ENCODE measurements at places on chromosomes 3 and 15.

DNA sequence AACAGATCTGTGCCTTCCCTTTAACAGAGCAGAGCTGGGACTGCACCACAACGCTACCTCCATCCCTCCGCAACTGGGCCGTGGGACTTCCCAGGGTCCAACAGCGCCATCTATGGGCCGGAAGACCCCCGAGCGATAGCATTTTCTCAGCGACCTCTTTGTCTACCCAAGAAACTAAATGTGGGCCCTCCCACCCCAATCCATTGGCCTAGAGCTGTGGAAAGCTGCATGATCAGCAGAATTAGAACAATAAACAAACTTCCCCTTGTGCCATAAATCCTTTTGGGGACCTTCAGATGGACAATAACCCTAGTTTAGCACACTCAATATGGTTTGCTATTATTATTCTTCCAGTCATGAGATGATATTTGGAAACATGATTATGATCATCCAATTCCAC lies 74.8 kb upstream of the NTRK3 start:
- peak; percentile 84 for DNase-seq

DNA sequence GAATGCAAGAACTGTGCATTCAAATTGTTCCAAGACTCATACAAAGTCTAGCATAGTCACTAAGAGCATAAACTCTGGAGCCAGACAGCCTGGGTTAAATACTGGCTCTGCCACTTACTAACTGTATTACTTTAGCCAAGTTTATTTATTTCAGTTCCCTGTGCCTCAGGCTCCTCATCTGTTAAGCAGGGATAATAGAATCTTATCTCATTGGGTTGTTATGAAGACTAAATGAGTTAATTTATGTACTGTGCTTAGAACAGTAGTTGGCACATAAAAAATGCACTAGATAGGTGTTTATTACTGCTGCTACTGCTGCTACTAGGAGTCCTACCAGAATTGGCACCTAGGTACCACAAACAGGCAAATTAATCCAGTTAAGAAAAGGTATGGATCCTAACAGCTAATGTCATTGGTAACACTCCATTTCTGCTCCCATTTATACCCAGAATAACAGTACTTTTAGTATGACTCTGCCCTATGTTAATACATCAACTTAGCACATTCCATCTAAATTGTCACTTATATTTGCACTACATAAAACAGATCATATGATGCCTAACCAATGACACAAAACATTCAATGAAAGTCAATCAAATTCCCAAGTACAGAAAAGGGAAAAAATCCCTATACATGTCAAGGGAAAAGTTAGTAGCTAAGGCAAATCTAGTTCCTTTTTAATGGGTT lies 45.7 kb downstream of the GSK3B start:
- DNase-seq, result no peak

GRCh38 chr15:93246266-93247242 lies 157.5 kb upstream of the RGMA start:
- no peak for DNase-seq

DNA sequence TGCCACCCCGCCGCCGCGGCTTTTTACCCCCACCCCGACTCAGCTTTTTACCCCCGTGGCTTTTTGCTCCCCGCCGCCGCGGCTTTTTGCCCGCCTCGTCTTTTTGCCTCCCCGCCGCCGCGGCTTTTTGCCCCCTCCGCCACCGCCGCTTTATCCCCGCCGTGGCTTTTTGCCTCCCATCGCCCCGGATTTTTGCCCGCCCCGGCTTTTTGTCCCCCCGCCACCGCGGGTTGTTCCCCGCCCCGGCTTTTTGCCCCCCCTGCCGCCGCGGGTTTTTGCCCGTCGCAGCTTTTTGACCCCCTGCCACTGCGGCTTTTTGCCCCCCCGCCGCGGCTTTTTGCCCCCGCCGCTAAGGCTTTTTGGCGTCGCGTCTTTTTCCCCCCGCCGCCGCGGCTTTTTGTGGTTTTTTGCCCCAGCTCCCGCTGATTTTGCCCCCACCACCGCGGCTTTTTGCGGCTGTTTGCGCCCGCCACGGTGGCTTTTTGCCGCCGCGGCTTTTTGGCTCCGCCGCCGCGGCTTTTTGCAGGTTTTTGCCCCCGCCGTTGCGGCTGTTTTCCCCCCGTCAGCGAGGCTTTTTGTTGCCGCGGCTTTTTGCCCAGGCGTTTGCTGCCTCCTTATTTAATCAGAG lies 597.2 kb downstream of the GOLGA6L6 start:
- DNase-seq, result no peak

GRCh38 chr3:184449161-184449515 lies 69.3 kb downstream of the CHRD start:
- DNase-seq, result no peak

DNA sequence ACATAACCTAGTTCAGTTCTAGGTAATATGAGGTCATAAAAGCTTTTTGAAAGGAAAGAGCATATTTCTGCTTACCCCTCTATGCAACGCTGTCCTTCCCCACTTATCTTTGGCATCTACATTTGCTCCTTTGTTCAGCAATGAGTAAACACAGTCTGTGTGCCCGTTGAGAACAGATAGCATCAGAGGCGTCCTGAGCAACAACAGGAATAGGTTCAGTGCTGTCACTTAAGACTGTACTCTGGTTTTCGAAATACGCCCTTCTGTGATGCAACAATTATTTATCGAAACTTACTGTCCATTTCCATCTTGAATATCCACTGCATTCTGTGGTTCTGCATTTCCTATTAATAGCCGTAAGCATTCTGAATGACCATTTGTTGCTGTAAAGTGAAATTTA lies 84.4 kb downstream of the BTD start:
- no peak for DNase-seq

DNA sequence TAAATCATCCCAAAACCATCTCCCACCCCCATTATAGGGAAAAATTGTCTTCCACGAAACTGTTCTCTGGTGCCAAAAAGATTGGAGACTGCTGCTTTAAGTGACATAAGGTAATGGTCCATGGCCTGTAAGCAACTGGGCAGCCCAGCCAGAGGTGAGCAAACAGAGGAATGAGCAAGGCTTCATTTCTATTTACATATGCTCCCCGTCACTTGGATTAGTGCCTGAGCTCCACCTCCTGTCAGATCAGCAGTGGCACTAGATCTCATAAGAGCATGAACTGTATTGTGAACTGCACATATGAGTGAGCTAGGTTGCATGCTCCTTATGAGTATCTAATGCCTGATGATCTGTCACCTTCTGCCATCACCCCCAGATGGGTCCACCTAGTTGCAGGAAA lies 1159.8 kb upstream of the ALCAM start:
- no peak for DNase-seq

- DNase-seq, result peak; percentile 95
Observed at GRCh38 chr15:92820236-92821021, 79.7 kb upstream of the CHD2 start.

GRCh38 chr15:57251308-57251707 lies 125.0 kb upstream of the CGNL1 start:
- DNase-seq, result no peak

DNA sequence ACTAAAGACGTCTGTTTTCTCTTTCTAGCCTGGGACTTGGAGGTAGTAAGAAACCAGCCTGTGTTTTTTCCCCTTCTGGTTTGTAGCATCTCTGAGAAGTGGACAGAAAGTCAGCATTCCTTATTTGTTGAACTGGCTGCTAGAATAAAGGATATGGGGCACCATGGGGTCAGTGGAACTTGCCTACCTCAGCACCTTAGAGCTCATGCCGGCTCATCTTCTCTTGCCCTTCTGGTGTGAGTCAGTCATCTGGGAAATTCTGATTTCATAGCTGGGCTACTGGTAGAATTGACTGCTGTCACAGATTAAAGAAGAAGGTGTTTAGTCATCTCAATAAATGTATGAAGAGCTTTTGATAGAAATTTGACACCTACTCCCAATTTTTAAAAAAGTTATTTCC lies 202.7 kb upstream of the TOPAZ1 start:
- no peak for DNase-seq

DNA sequence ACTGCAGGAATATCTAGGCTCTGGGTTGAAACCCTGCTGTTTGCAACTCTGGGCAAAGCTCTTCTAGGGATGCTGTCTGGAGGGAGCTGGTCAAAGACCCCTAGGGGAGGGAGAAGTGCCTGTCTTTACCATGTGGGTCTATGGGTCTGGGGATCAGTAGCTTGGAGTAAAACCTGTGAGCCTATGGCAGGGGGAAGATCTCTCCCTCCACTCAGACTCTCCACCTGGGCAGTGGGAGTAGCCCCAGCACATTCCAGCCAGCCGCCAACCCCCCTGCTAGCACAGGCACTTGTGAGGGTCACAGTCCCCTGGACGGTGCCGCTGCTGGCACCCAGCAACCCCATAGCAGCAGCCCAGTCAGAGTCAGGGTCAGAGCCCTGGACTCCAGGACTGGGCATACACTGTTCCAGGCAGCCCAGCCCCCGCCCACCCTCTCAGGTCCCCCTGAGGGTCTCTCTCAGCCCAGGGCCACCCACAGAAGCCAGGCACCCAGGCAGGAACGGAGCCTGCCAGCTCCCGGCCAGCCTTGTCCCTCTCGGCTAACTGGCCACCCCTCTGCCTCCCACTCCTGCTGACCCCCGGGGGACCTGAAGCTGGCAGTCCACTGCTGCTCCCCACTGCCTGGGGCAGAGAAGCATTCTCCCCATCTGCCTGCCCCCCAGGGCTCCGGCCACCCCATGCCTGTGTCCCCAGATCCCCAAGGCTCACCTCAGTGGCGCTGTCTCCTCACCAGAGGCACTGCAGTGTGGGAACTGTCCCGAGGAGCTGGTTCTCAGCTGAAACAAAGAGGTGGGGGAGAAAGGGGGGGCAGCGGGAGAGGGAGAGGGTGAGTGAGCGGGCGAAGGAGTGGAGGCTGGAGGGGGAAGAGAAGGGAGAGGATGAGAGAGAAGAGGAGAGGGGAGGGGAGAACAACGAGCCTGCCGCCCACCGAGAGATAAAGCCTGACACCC lies 10.8 kb downstream of the GLYCTK start:
- no peak for DNase-seq

GRCh38 chr3:20683910-20684309 lies 497.9 kb upstream of the SGO1 start:
- no peak for DNase-seq

DNA sequence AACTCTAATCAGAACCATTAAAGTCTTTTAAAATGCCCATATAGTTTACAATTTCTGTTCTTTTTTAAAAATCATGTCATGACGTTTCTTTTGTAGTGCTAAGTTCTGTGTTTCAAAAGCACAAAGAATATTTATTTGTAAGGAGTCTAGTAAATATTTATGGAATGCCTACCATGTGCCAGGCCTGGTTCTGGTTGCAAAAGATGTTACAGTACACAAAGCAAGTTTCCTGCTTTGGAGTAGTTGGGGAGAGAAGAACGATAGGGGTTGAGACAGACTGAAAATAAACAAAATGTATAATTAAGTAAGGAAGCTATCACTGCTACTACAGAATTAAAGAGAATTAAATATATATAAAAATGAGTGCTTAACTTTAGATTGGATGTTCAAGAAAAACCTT lies 86.8 kb upstream of the CMSS1 start:
- no peak for DNase-seq

- DNase-seq, result no peak
Observed at GRCh38 chr3:42116466-42116865, 25.3 kb downstream of the TRAK1 start.

DNA sequence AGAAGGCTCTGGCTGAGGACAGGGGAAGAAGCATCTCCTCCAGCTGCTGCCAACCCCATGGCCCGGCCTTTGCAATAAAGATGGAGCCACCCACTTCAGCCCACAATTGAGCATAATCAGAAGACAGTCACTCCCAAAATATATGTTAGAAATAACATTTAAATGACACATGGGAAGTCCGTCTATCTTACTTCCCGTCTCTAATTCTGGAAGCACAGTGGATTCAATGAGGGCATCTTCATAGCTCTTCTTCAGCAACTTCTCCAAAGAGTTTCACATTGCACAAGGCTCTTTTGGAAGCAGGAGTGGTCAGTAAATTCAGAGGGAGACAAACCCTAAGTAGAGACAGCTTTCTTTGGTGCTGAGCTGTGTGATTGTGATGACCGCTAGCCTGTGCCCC lies 67.0 kb upstream of the SEC61A1 start:
- no peak for DNase-seq

DNA sequence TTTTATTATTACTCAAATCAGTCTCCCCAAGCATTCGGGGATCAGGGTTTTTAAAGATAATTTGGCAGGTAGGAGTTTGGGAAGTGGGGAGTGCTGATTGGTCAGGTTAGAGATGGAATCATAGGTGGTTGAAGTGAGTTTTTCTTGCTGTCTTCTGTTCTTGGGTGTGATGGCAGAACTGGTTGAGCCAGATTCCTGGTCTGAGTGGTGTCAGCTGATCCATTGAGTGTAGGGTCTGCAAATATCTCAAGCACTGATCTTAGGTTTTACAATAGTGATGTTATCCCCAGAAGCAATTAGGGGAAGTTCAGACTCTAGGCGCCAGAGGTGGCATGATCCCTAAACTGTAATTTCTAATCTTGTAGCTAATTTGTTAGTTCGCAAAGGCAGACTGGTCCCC lies 20.6 kb upstream of the TRANK1 start:
- no peak for DNase-seq

- no peak for DNase-seq
Observed at GRCh38 chr3:183578179-183578578, 22.7 kb upstream of the KLHL6 start.

GRCh38 chr3:31166249-31166885 lies 271.9 kb upstream of the GADL1 start:
- no peak for DNase-seq

DNA sequence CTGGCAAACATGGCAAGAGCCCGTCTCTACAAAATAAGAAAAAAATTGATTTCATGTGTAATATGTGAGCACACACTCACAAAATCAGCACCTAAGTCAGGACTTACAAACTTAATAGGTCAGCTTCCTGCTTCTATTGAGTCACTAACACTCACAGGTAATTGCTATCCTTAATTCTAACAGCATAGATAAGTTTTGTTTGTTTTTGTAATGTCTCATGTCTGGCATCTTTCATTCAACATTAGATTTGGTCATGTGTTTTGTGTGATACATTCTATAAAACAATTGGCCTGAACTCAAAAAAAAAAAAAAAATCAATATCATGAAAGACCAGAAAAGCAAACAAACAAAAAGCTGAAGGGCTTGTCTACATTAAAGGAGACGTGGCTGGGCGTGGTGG lies 564.7 kb downstream of the AGBL1 start:
- DNase-seq, result no peak

DNA sequence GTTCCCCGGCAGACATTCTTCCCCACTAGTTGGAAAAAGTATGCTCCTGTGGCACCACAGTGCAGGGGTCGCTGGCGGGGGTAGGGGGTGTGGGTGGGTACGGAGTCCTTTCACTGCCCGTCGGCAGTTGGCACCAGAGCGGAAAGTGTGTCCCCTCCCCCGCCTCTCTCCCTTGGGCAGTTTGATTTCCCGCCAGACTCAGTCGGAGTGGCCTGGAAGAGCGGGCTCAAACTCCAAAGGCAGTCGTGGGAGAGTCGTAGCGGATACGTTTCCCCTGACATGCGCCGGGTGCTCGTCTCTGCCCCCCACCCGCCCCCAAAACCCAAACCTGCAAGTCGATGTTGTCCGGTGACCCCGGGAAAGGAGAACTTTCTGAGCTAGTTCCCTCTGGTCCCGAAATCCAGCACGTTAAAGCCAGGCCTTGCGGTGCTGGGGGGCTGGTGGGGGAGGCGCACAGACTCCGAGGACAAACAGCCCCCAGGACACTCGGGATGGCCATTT lies 4.4 kb upstream of the FOXB1 start:
- DNase-seq, result no peak
